Osteocyte (in vitro differentiated cells): ENCODE measurements at places on chromosomes 11 and 22. TPM values are rescaled to one million over a fixed set of nuclear protein-coding genes. Genes with fewer than 3 reads are reported as not detected.

DNA sequence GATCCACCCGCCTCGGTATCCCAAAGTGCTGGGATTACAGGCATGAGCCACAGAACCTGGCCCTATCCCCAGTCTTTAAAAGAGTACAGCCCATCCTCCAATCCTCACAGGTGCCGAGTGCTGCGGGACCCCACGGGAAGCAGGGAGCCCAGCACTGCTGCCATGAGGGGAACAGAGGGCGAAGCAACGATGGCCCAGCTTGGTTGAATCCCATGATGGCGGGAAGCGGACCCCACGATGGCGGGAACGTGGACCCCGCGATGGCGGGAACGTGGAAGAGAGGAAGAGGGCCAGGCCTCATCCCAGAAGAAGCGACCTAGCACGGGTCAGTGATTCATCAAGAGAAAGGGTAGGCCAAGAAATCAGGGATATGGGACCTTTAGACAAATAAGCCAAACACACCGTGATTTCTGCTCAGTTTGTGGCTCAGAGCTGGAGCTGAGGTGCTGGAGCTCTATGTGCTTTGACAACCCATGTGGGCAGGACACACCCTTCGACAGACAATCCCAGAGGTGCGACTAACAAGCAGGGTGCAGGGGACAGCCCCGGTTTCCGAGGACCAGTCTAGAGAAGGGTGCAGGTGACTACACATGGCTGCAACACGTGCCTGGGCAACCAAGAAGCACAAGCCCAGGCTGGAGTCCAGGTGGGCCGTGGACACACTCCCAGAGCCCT, 30.9 kb downstream of the BRD1 start:
- H3K27me3 ChIP-seq: no peaks in the 10 kb centered on the region
- no peak overlapping the region for H3K4me3 ChIP-seq
- peaks cover 49% of the 10 kb centered on the region for H3K36me3 ChIP-seq
- no peaks in the 10 kb centered on the region for H3K4me1 ChIP-seq
- no peak overlapping the region for H3K27ac ChIP-seq
- no peak for DNase-seq

DNA sequence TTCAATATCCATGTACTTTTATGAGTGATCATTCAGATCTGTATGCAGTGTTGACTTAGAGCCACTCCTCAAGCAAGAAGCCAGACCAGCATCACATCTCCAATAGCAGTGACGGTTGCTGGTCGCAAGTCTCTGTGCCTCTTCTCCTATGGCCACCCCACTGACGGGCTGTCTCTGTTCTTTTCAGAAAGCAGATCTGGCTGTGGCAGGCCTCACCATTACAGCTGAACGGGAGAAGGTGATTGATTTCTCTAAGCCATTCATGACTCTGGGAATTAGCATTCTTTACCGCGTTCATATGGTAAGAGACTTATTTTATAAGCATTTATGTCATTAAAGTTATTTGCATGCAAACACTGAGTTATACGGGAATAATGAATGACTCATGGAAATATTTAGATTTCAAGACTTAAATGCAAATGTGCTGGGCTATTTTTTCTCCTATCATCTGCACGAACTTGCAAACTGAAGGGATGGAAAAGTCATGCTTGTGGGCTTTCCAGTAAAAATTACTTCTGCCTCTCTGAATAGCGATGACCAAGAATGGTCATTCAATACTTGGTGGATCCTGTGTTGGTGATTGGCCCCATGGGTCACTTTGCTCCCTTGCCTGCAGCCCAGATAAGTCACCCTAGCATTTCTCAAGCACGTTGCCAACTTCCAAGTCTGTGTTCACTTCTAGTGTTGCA, 83.6 kb upstream of the TBCEL start:
- no peak overlapping the region for H3K4me3 ChIP-seq
- no peak for DNase-seq
- no peaks in the 10 kb centered on the region for H3K36me3 ChIP-seq

Gene BATF2
- not detected in 2 replicates for total RNA-seq

DNA sequence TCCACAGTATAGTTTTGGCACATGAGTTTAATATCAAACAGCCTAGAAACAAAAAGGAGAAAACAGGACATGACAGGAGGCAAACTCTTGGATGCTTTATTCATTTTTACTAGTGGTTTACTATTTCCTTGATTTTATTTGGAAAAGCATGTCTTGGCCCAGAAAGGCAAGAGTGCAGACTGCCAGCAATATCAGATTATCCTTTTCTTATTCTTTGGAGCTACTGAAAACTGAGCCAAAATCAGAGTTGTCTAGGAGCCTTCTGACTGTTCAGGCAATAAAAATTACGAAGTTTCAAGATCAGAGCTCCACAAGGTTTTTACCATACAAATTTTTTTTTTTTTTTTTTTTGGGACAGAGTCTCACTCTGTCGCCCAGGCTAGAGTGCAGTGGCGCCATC, 16.0 kb downstream of the CELF1 start:
- peaks cover 2% of the 10 kb centered on the region for H3K36me3 ChIP-seq
- peaks cover 61% of the 10 kb centered on the region for H3K4me1 ChIP-seq
- H3K27ac ChIP-seq: no peak overlapping the region

DNA sequence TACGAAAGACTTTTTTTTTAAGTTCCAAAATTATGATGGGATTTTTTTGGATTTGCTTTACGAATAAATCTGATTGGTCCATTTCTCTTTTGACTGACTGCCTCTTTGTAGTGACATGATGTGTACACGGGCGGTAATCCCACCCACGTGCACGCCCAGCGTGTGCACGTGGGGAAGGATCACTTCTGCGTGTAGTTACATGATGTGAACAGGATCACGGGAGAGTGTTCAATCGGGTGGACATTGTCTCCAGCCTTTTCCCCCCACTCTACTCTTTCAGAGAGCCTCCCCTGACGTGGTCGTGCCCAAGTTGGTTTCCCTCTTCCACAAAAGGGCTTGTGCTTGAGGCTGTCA, 43.1 kb downstream of the KCNC1 start:
- no peak overlapping the region for H3K4me3 ChIP-seq
- DNase-seq: no peak
- no peaks in the 10 kb centered on the region for H3K27me3 ChIP-seq

DNA sequence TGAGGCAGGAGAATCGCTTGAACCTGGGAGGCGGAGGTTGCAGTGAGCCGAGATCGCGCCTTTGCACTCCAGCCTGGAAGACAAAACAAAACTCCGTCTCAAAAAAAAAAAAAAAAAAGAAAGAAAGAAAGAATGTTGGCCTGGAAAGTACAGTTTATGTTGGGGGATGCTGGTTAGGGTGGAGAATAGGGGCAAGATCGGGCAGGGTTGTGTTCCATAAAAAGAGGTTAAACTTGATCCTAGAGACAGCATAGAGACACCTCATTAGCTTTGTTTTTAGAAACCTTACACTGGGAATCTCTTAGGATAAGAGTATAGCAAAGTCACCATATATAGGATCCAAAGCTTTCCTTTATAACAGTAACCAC, 1.9 kb upstream of the FTH1 start:
- peak overlapping the region; percentile 99 for H3K27ac ChIP-seq
- H3K36me3 ChIP-seq: peaks cover 21% of the 10 kb centered on the region
- peak overlapping the region; percentile 92 for H3K4me3 ChIP-seq
- H3K27me3 ChIP-seq: no peaks in the 10 kb centered on the region

Gene KDM4E
- total RNA-seq: not detected in 2 replicates

Gene CCDC34
- 2.8 and 4.8 TPM in 2 replicates for total RNA-seq

DNA sequence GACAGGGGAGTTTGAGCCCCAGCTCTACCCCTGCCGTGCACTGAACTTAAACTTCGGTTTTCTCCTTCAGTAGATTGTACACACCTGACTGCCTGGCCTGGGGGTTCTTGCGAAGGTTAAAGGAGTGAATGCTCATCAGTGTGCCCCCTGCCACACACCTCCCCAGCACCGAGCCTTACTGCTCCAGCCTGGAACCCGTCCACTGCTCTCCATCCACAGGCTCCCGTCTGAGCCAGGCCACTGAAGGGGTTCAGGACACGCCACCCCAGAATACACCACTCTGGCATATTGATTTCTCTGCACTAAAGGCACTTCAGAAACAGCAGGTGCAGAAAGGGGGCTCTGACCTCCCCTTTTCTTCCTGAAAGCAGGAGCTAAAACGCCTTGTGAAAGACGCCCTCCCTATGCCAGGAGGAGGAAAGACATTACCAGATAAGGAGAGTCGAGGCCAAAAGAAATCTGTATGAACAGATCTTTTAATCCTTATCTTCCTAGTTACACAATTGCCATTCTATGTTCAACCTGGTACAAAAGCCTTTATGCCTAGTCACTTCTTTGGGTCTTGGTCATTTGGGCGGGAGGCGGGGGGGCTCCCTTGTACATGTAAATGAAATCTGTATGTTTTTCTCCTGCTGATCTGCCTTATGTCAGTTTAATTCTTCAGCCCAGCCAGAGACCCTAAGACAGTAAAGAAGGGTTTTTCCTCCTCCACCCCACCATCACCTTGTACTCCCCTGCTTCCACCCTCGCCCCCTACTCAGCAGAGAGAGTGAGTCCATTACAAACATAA, 1.9 kb upstream of the SSTR3 start:
- H3K27ac ChIP-seq: no peak overlapping the region
- DNase-seq: no peak
- no peaks in the 10 kb centered on the region for H3K36me3 ChIP-seq
- H3K4me1 ChIP-seq: peaks cover 18% of the 10 kb centered on the region

Gene PPARA
- total RNA-seq: 21.8 and 21.9 TPM in 2 replicates

- no peaks in the 10 kb centered on the region for H3K27me3 ChIP-seq
- H3K4me3 ChIP-seq: no peak overlapping the region
- no peak for DNase-seq
- peaks cover 12% of the 10 kb centered on the region for H3K4me1 ChIP-seq
Observed at GRCh38 chr11:130478881-130479280, 30.4 kb downstream of the ADAMTS15 start.

GRCh38 chr22:39128508-39128907, 24.0 kb downstream of the CBX7 start:
- DNase-seq: no peak
- H3K27me3 ChIP-seq: no peaks in the 10 kb centered on the region
- peaks cover 2% of the 10 kb centered on the region for H3K36me3 ChIP-seq
- H3K27ac ChIP-seq: no peak overlapping the region
- H3K4me1 ChIP-seq: peaks cover 10% of the 10 kb centered on the region
- no peak overlapping the region for H3K4me3 ChIP-seq

Gene KRTAP5-2
- not detected in 2 replicates for total RNA-seq

GRCh38 chr22:38448945-38449745, 5.9 kb downstream of the KCNJ4 start:
- peaks cover 2% of the 10 kb centered on the region for H3K4me1 ChIP-seq
- no peak overlapping the region for H3K4me3 ChIP-seq
- no peak for DNase-seq

Gene APOBEC3H
- not detected in 2 replicates for total RNA-seq

GRCh38 chr11:130653838-130654636, 205.6 kb downstream of the ADAMTS15 start:
- H3K4me1 ChIP-seq: peaks cover 36% of the 10 kb centered on the region
- DNase-seq: peak; percentile 67
- peak overlapping the region; percentile 67 for H3K27ac ChIP-seq
- H3K4me3 ChIP-seq: no peak overlapping the region

Gene IGSF22
- not detected in 2 replicates for total RNA-seq

GRCh38 chr22:28884747-28885350, 1.5 kb downstream of the ZNRF3 start:
- DNase-seq: no peak
- peak overlapping the region; percentile 78 for H3K4me3 ChIP-seq
- H3K27ac ChIP-seq: no peak overlapping the region
- peaks cover 3% of the 10 kb centered on the region for H3K36me3 ChIP-seq

Gene MED15
- 104 TPM in 2 replicates for total RNA-seq

- no peaks in the 10 kb centered on the region for H3K36me3 ChIP-seq
- peak overlapping the region; percentile 29 for H3K4me3 ChIP-seq
- H3K27me3 ChIP-seq: peaks cover 94% of the 10 kb centered on the region
- no peak overlapping the region for H3K27ac ChIP-seq
- peak; percentile 83 for DNase-seq
- H3K4me1 ChIP-seq: peaks cover 50% of the 10 kb centered on the region
Observed at GRCh38 chr11:43576803-43577521, 103.6 kb upstream of the HSD17B12 start.

Gene SEC14L2
- total RNA-seq: 14.9 and 19.0 TPM in 2 replicates
